Activated CD4-positive, alpha-beta T cell treated with anti-CD3 and anti-CD28 coated beads for 4 hours (primary cell): ENCODE measurements at places on chromosomes 7 and 10.

GRCh38 chr10:59336632-59337031 lies 25.7 kb downstream of the FAM13C start:
- no peak for DNase-seq

DNA sequence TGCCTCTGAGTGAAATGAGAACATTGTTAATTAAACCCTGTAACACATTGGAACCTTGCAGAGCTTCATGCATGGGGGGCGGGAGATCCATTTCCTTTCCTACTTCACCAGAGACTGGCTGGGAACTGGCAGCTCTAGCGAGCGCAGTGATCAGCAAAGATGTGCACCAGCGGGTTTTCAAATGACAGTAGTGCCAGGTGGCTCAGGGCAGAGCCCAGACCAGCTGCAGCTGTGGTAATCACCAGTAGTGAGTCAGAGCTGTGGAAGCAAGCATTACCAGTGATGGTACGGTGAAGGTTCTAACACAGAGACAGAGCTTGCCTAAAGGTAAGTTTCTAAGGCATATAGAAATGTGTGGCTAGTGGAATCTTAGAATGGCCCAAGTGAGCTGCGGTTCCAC lies 1009.7 kb upstream of the CELF2 start:
- DNase-seq = no peak

- no peak for DNase-seq
Measured at GRCh38 chr7:115679976-115680375, 350.6 kb downstream of the TFEC start.

- no peak for DNase-seq
Measured at GRCh38 chr10:132878091-132878729, 64.2 kb downstream of the CFAP46 start.

DNA sequence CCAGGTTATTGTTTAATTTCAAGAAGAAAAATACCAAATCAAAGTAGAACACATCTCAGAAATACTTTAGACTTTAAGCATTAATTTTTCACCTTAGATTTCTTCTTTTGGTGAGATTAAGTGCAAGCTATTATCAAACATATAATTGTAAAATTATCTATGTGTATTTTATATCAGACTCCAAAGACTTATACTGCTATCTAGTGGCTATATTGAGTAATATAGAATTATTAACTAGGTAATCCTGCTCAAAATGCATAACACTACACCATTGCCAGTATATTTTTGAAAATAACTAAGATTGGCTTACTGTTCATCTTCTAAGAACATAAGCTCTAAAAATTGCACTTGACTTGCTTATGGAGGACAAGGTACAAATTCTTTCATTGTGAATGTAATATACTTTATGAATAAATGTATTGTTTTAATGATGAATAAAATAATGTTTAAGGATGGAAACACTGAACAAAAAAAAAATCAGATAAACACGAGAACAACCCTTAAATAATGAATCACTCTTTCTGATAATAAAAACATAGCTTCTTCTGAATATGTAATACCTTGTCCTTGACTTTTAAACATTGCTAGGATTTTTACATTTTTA lies 86.7 kb upstream of the GNAI1 start:
- no peak for DNase-seq

GRCh38 chr10:44925224-44925623 lies 14.1 kb downstream of the TMEM72 start:
- DNase-seq = no peak

DNA sequence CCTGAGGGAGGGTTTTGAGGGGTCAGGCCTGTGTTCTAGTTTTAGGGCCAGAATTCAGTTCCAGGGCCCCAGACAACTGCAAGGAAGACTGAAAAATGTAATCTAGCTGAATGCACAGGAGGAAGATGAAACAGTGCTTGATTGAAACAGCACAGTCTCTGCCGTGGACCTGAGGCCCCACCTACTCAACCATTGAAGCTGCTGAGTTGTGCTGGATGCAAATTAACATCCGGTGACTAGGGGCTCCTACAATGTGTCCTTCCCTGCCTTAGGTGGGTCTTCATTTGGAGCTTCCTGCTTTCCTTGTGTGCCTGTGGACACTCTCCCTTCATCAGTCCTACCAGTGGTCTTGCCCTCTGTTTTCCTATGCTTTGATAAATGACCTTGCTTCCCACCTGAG lies 5.7 kb downstream of the GLRX3 start:
- DNase-seq = no peak

DNA sequence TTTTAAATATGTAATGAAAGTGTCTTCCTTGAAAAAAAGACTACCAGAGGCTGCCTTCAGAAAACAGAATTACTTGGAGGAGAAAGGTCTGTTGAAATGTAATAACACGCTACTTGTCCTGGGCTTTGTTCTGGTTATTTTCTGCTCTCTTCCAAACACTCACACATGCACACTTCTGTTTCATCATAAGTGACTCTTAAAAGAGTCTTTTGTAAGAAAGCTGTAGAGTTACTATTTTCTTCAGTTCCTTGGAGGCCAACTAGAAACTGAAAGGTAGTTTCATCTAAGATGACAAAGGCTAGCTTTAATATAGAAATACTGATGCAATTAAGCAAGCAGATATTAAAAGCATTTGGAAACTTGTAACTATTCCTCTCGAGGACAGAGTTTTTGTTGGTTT lies 39.1 kb downstream of the TASOR2 start:
- no peak for DNase-seq

DNA sequence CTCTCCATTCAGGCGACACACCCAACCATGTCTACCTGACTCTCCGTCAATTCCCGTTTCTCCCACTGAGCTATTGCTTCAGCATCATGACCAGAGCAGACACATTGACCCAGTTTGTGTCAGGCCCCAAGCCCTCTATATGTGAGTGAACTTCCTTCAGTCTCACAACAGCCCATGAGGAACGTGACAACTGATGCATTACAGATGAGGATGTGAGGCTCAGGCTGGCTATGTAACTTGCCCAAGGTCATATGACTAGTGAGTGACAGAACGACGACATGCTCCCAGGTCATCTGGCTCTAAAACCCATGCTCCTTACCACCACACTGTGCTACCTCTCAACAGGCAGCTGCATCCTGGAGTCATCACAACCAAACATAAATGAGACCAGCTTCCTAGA lies 3.7 kb downstream of the TMEM140 start:
- DNase-seq = no peak

DNA sequence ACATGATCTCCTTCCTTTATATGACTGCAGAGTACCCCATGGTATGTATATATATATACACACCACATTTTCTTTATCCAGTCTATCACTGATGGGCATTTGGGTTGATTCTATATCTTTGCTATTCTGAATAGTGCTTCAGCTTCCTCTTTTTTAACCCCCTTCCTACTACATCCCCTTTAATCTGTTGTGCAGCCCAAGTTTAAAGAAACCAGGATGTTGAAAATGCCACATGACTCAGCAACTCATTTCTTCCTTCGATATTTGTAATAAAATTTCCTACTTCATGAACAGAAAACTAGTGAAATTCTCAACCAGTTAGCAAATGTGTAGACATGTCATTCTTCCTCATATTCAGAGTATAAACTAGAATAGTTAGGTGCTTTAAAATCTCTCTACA lies 1245.7 kb upstream of the SORCS1 start:
- DNase-seq = no peak

DNA sequence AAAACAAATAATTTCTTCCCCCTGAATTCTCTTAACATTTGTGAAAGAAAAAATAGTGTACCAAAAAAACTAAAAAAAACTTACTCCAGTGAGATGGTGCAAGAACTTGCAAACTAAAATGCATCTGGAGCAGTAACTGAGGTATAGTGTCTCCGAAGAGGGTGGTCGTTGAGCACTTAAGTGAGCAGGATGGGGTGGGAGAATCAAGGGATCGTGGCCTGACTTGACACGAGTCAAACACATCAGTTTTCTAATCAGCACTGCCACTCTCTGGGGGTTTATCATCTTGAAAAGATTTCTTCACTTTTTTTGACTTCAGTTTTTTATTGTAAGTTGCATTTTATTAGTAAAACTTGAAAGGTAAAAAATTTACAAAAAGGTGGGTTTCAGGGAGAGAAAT lies 2.5 kb downstream of the ZNF273 start:
- no peak for DNase-seq

DNA sequence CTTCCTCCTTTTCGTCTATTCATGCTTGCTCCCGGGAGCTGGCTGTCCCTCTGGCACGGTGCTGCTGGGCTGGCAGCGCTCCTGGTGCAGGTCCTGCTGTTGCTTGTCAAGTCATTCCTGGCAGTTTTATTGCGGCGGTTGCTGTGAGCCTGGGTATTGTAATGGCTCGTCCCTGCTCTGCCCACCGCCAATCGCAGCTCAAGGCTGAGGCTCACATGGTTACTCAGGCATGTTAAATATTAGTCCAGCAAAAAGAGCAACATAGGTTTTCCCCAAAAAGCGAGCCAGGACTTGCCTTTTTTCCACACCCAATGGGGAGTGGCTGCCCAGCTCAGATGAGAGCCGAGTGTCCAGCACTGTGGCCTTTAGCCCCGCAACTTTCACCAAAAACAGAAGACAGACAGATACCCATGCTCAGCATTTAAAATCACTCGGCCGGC lies 492.9 kb upstream of the FOXK1 start:
- no peak for DNase-seq

DNA sequence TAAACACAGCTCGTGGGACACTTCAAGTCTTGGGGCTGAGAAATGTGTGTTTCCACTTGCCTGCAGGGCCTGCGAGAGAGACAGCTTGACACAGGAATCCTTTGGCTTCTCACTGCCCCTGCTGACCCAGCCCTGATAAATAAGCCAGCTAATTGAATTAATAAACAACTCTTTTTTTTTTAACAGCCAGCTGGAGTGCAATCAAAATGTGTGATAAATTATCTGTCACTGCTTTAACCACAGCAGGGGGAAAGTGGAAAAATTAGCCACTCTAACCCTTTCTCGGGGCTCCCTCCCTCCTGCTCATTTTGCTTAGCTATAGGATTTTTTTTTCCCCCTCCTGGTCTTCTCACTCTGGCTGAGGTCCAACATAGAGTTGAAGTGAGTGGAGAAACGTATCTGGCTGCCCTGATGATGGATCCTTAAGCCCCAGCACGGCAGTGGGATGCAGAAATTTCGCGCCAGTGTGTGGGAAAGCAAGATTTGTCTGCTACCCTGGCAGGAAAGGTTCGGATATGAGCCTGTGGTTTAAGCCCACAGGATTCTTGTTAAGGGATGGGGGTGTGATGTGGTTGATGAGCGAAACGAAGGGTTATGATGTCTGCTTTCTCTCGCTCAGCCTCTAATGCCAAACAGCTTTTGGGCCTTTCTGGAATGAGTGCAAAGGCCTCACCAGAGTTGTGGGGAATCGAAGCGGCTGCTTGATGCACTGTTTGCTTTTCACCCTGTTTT lies 173.8 kb downstream of the TRIL start:
- DNase-seq = no peak

DNA sequence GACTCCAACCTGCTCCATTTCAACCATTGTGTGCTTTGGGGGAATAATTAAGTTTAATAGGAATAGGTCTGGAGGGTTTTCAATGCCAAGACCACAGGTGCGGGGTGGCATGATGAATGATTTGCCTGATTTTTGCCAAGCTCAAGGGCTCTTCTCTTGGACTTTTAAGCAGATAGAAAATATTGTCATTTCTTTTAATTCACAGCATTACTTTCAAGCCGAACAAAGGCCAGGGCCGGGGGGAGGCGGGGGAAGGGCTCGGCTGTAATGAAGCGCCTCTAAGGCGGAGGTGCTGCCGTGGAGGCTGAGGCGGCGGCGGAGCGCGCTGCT lies 6.5 kb downstream of the PTF1A start:
- DNase-seq = no peak

DNA sequence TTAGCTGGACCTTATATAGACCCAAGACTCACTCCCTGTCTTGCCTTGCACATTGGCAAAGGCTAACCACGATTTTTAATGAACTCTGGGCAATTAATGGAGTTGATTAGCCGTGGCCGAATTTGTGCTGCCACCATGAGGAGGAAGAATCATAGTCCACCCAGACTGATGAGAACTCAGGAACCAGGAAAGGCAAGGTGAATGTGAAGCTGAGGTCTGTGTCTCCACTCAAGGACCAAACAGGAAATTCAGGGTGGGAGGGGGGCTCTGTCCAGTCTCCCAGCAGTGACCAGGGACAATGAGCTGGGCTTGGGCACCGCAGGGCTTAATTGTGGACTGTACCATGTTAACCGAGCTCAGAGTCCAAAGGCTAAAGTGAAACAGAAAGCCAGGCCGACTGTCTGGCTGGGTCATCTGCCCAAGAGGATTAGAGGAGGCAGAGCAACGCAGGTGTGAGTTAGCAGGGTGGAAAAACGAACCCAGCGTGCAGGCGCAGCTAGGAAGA lies 127.0 kb upstream of the JCAD start:
- no peak for DNase-seq

GRCh38 chr10:2839081-2839725 lies 228.1 kb upstream of the PFKP start:
- no peak for DNase-seq

GRCh38 chr7:127578036-127578684 lies 7.2 kb downstream of the GCC1 start:
- no peak for DNase-seq

DNA sequence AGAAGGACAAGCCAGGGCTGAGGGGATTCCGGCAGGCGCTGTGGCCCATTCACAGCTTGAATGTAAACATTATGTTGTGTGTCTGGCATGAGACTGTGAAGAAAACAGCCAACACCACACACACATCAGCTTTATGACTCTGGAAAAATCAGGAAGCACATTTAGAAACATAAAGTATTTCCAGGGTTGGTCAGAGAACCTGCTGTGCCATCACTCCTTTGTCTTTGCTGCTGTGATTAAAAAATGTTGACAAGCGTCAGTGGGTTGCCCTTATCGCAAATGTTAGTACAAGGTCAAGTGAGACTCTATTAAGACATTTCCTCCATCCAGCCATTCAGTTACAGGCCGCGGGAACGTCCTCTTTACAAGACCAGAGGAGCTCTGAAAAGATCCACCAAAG lies 95.4 kb downstream of the TAX1BP1 start:
- no peak for DNase-seq

- DNase-seq = no peak
Measured at GRCh38 chr7:10460474-10460873, 513.2 kb upstream of the PHF14 start.

DNA sequence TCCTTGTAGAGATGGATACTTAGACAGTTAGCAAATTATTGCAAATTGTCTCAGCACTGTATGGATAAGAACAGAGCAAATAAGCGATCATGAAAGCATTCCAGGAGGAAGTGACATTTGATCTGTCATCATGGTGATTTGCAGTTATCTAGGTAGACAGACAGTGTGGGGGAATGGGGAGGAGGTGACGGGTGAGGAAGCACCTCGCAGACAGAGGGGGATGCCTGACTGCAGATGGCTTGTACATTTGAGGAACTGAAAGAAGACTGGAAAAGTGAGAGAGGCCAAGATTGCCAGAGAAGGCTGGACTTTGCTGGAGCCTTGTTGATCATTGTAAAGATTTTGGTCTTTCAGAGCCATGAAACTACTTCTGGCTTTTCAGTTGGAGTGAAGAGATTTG lies 318.2 kb upstream of the CELF2 start:
- DNase-seq = no peak

DNA sequence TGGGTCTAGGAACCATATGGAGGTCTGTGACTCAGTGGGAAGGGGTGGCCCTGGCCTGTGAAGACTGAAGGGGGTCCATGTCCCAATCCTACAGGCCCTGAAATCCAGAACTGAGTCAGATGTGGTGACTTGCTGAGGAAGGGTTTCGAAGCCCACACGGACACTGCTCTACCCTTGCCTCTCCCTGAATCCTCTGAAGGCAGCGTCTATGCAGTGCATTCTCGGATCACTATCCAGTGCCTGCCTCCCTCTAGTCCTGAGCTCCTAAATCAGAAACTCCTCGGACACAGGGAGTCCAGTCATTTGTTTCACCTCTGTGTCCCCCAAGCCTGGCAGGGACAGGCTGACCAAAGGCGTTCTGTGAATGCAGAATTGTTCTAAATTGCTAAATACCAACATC lies 25.4 kb upstream of the TMEM72 start:
- DNase-seq = no peak

- no peak for DNase-seq
Measured at GRCh38 chr7:155863721-155864151, 51.5 kb upstream of the SHH start.
